ENCODE measurements at places on chromosomes 3 and 15. TPM values are rescaled to one million over a fixed set of nuclear protein-coding genes. Genes with fewer than 3 reads are reported as not detected.

NCK1 gene
- 99.9 TPM for total RNA-seq

NANOGP8 gene
- total RNA-seq = not detected

C3orf70 gene
- 1.8 TPM for total RNA-seq

CFAP100 gene
- total RNA-seq = not detected
